ENCODE measurements at places on chromosomes 7 and 10. TPM values are rescaled to one million over a fixed set of nuclear protein-coding genes. Genes with fewer than 3 reads are reported as not detected.

- DNase-seq = no peak
Measured at GRCh38 chr10:124601016-124601415, 139.4 kb downstream of the LHPP start.

- DNase-seq = no peak
Measured at GRCh38 chr10:30282221-30282620, 66.9 kb downstream of the MTPAP start.

GRCh38 chr10:76297780-76298281 lies 866.4 kb downstream of the LRMDA start:
- DNase-seq = no peak

GRCh38 chr10:59891936-59892335 lies 14.4 kb downstream of the CCDC6 start:
- DNase-seq = no peak

GRCh38 chr10:102850025-102850518 lies 4.0 kb upstream of the BORCS7 start:
- DNase-seq = no peak

DNA sequence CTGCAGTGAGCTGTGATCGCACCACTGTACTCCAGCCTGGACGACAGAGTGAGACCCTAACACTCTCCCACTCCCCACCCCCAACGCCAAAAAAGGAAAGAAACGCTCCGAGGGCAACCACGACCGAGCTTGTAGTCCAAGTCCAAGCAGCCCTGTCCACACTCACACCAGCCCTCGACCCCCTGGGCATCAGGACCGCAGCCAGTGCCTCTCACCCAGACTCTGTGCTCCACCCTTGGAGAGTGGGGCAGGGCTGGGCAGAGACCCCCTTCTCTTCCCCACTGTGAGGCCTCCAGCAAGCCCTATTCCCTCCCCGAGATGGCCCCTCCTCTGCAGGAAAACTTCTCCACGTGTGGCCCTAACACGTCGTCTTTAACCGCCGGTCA lies 82.6 kb downstream of the FOXL3 start:
- DNase-seq = no peak

DNA sequence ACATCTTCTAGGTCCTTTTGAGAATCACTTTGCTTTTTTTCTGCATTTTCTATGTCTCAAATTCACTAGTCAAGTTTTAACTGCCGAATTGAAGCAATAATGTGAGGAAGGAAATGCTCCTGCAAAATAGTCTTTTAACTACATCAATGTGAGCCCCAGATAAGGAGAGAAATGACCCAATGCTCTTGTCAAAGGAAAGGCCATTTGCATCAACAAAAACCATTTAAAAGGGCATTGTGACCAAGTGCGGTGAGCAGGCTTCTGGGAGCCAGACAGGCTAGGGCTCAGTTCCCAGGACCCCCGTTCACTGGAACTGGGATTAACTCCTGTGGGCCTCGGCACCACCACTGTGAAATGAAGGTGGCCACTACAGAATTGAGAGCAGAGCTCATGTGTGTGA lies 127.9 kb upstream of the EEPD1 start:
- DNase-seq = no peak

GRCh38 chr10:70158113-70158512 lies 11.6 kb upstream of the TYSND1 start:
- DNase-seq = no peak

SRRM3 gene
- 3.7 TPM for total RNA-seq

ITIH5 gene
- total RNA-seq = 140 TPM

SEMA3C gene
- 83.6 TPM for total RNA-seq

PTPRE gene
- total RNA-seq = 28.1 TPM

NEUROD6 gene
- total RNA-seq = not detected

STN1 gene
- 20.9 TPM for total RNA-seq

All from omental fat pad (tissue), 4 donors.